ENCODE measurements at places on chromosomes 6 and 20.

DNA sequence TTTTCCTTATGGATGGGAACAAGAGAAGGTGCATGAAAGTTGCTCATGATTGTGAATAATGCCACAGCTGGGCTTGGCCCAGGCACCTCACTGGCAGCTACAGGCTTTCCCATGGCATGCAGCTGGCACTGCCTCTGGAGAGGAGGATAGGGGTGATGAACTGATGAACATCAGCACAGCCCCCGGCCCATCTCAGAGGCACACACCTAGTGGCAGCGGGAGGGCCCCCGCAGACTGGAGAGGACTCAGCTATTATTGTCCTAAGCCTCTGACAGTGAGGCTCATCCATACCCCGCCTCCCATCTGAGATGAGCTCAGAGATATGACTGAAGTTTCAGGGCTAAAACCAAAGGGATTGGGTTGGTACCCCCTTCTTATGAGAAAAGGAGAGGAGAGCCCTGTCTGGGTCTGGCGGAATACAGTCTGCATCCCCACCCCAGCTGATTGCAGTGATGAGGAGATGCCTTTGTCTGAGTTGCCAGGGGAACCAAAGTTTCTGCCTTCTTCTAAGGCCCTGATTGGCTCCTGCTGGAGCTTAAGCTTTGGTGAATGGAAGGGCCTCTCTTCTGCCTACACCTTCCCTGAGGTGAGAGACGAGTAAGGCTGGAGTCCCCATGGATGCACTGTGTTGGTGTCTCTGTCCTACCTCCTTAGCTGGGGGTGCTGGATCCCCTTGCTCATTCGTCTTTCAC is 27.6 kb upstream of the EPB41L1 start:
- DNase-seq, result no peak

DNA sequence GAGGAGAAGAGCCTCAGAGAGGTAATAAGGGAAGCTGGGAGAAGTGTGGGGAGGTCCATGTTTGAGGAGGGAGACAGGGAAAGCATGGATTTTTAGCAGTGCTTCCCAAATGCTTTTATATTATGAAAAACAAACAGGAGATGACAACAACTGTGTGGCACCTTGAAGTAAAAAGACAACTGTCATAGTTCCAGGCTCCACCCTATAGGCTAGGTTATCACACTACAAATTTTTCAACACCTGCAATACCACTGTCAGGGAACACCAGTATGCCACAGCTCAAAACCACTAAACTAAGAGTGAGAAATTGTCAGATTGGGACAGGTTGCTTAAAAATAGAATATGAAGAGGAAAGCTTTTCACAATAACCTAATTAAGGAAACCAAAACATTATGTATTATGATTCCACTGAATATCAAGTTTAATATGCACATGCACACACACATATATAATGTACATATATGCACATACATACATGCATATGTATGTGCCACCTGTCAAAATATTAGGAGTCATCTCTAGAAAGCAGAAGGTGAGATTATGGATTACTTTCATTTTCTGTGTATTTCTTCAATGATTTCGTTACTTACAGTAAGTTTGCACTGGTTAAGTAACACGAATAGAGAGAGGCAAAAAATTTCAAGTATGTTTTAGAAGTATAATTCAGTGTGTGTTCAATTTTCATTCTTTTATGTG is 261.2 kb downstream of the PTPRK start:
- DNase-seq, result no peak

DNA sequence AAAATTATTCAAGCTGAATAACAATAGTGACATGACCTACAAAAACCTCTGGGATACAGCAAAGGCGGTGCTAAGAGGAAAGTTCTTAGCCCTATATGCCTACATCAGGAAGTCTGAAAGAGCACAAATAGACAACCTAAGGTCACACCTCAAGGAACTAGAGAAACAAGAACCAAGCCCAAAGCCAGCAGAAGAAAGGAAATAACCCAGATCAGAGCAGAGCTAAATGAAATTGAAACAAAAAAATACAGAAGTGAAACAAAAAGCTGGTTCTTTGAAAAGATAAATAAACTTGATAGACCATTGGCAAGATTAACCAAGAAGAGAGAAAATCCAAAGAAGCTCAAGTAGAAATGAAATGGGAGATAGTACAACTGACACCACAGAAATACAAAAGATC is 47.6 kb upstream of the NOTCH4 start:
- no peak for DNase-seq

DNA sequence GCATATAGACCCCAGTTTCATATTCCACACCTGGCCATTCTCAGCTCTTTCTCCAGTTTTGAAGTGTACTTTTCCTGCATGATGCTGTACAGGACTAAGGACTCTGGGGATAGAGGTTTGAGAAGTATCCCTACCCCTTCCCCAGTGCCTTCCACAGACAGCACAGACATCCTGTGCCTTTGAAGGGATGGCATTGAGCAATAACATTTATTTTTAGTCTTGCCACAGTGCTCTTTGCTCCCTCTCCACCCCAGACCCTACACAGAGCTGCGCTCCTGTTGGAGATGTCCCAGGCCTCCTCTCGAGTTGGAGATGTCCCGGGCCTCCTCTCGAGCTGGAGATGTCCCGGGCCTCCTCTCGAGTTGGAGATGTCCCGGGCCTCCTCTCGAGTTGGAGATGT is 275.8 kb downstream of the FARS2 start:
- no peak for DNase-seq

- DNase-seq, result no peak
These were observed 34.0 kb downstream of the LY86 start for GRCh38 chr6:6622501-6622900.

- no peak for DNase-seq
These were observed 7.9 kb downstream of the KIAA1755 start for GRCh38 chr20:38252292-38253288.

GRCh38 chr20:18773566-18773965 is 40.0 kb upstream of the SCP2D1 start:
- no peak for DNase-seq

DNA sequence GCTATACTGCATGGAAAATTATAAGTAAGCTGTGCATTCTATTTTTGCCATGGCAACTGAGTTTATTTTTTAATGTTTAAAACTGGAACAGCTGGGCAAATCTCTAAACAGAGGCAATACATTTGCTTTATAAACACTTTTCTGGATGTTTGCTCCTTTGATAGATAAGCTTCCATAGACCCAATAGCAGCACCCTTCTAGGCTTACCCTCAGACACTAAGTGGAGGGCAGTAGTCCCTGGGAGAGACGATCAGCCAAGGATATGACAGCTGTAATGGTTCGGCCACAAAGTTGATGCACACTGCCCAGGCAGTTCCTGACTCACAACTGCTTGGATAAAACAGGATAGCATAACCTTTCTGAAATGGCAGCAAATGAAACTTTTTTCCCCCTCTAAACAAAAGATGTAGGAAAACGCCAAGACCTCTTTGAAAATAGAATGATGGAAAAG is 8.5 kb upstream of the MRPS10 start:
- no peak for DNase-seq

DNA sequence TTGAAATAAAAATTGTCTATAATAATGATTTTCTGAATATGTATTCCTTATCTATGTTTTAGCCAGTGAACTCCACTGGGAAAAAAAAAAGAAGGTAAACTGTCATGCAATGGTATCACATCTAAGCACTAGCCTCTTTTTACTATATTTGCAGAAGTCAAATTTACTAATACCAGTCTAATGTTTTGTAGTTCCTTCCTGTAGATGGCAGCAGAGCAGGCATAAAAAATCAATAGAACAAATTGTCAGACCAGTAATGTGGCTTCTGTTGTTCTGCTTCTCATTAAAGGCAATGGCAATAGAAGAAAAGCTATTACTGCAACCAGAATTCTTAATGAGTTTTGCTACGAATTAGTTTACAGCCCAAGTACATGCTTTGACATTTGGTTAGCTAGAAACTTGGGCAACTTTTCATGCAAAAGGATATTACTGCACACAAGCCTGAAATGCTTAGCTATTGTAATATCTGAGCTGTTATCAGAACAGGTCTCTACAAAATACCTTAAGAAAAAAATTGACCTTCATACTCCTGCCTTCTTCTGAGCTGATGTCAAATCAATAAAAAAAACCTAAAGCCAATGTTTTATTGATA is 476.9 kb downstream of the KHDRBS2 start:
- no peak for DNase-seq

DNA sequence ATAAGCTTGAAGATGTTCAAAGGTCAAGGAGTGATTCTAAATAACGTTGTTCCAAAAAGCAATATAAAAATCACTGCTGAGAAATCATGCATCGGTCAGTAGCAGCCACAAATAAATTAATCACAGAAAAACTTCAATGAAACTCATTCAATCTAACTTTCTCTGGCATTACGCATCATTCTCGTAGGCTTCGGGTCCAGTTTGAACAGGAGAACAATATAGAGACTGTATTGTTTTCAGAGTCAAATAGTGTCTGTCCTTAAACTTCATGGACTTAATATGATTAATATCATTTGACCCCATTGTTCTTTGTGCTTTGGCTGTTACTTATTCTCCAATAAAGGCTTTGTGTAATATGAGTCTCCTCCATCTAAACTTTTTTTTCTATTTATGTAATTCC is 200.4 kb downstream of the C6orf118 start:
- no peak for DNase-seq

DNA sequence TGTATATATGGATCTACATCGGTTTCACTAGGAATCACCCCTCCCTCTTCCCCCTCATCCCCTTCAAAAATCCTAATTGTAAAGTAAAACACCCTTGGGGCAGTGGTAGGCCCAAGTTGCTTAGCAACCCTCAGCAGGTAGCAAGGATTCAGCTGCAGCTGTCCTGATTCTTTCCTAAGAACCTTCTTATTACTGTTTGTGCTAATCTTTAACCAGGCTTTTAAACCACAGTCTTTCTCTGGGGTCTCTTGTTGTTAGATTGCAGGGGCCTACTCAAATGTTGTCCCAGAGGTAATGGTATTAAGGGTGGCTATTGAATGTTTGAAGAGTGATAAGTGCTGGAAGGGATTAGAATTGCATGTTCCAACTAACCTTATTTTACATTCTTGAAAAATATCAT is 46.4 kb downstream of the PRL start:
- DNase-seq, result no peak

DNA sequence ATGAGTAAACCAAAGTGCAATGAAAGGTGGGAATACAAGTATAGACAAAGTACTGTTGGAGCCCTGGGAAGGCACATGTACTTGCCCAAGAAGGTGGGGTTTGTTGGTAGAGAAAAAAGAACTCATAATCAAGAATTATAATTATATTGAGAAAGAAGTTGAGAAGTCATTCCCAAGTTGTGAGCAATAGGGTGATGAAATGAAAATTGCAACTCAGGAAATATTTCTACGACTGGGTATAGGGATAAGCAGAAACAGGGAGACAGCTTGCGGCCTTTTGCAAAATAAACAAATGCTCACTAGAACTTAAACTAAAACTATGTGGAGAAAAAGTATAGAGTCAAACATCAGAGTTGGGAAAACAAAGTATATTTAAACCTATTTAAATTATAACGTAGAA is 250.7 kb upstream of the FAM83B start:
- no peak for DNase-seq
